ENCODE measurements at places on chromosomes 12 and 14.

- DNase-seq, result no peak
Observed at GRCh38 chr12:132873724-132874123, 13.7 kb downstream of the CHFR start.

DNA sequence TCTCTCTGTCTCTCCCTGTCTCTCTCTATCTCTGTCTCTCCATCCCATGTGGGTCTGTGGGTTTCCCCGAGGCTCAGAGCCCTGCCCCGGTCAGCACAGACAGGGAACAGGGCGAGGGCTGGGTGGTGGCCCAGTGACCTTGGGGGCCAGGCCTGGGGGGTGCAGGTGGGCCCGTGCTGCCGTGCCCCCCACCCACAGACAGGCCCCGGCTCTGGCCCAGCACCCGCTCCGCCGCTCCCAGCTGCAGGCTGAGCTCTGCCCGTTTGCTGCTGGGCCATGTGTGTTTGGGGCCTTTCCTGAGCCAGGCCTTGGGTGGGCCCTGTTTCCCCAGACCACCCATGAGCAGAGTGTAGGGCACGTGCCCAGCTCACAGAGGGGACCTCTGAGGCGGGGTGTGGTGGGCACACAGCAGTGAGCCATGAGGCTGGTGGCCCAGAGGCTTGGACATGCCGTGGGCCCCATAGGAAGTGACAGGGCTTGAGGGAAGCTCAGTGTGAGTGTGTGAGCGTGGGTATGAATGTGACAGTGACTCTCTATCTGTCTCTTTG, 51.0 kb downstream of the TMEM121 start:
- DNase-seq, result no peak

GRCh38 chr12:12505544-12506495, 56.8 kb downstream of the DUSP16 start:
- DNase-seq, result no peak

DNA sequence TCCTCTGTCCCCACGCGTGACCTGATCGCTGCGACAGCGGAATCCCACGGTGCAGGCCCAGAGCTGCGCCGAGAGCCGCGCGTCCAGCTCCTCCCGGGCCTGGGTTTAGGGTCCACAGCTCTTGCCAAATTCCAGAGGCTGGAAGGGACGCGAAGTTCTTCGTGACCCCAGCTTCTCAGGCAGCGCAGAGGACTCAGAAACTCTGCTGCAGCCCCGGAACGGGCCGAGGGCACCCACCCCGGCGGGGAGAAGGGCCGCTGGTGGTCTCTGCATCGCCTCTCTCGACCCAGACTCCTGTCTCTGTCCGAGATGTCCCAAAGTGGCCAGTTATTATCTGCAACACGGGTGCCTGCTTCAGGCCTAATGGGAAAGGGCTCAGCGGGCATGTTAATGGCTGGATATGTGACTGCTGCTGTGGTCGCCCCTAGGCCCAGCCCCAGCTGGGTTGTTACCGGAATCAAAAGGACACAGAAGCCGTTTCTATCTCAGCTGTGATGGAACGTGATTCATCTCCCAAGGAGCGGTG, 236.4 kb downstream of the VRK1 start:
- no peak for DNase-seq

- DNase-seq, result no peak
Observed at GRCh38 chr14:70642303-70643235, 853 bp downstream of the TTC9 start.

DNA sequence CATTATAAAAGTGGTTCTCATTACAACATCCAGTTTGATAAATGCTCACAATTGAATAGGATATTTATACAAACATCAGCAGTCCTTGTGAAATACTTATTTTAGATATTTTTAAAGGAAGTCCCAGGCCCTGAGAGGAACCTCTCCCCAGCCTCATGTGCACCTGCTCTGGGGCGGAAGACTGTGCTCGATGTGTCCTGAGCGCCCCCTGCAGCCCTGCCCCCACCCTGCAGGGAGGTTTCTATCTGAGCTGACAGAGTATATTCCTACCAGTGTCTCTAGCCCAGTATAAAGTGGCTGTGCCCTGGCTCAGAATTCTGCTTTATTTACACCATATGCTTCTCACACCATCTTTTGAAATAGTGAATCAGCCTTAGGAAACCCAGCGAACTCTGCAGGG, 1349.1 kb downstream of the TMEM121 start:
- DNase-seq, result no peak

All from MG63 (cell line).